ENCODE measurements at places on chromosomes 12 and 14. TPM values are rescaled to one million over a fixed set of nuclear protein-coding genes. Genes with fewer than 3 reads are reported as not detected.

CEP170B gene
- 37.4 TPM for total RNA-seq

- no peak for DNase-seq
- H3K27ac ChIP-seq, result no peak overlapping the region
- H3K36me3 ChIP-seq, result no peaks in the 10 kb centered on the region
- H3K4me1 ChIP-seq, result no peaks in the 10 kb centered on the region
- H3K4me3 ChIP-seq, result no peak overlapping the region
Observed at GRCh38 chr14:57611555-57612075, 118.0 kb upstream of the CCDC198 start.

GRCh38 chr14:53608369-53608768 lies 348.3 kb downstream of the BMP4 start:
- DNase-seq, result no peak
- no peaks in the 10 kb centered on the region for H3K27me3 ChIP-seq
- no peak overlapping the region for H3K4me3 ChIP-seq
- no peaks in the 10 kb centered on the region for H3K36me3 ChIP-seq
- H3K27ac ChIP-seq, result no peak overlapping the region
- no peaks in the 10 kb centered on the region for H3K4me1 ChIP-seq

TDG gene
- 13.7 TPM for total RNA-seq

- DNase-seq, result no peak
- H3K4me1 ChIP-seq, result no peaks in the 10 kb centered on the region
- no peak overlapping the region for H3K4me3 ChIP-seq
- H3K27ac ChIP-seq, result no peak overlapping the region
Observed at GRCh38 chr12:128603573-128604115, 220.1 kb downstream of the SLC15A4 start.

- H3K36me3 ChIP-seq, result no peaks in the 10 kb centered on the region
- H3K4me3 ChIP-seq, result no peak overlapping the region
- no peak overlapping the region for H3K27ac ChIP-seq
- H3K27me3 ChIP-seq, result no peaks in the 10 kb centered on the region
Observed at GRCh38 chr12:131245564-131246355, 292.1 kb downstream of the ADGRD1 start.

DNA sequence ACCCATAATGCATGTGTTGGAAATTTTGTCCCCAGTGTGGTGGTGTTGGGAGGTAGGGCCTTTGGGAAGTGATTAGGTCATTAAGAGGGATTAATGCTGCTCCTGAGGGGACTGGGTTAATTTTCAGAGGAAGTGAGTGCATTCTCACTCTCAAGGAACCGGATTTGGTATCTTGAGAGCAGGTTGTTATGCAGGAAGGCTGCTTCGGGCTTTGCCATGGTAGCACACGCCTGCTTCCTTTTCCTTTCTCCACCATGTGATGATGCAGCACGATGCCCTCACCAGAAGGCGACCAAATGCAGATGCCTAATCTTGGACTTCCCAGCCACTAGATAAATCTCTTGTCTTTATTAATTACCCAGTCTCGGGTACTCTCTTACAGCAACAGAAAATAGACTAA lies 257.1 kb downstream of the SSPN start:
- no peak for DNase-seq
- H3K36me3 ChIP-seq, result no peaks in the 10 kb centered on the region
- peaks cover 6% of the 10 kb centered on the region for H3K4me1 ChIP-seq

DNA sequence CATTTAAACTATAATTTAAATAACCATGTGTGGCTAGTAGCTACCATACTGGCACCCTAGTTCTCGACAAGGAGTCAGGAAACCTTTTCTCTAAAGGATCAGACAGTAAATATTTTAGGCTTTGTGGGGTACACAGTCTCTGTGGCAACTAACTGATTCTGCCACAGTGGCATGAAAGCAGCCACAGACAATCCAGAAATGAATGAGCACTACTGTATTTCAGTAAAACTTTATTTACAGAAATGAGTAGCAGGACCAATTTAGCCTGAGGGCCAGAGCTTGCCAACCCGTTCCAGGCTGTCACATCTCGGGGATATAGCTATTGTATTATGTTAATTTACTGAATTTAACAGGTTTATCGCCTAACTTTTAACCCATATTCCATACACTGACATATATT lies 278.7 kb downstream of the ITPR2 start:
- DNase-seq, result no peak
- H3K36me3 ChIP-seq, result no peaks in the 10 kb centered on the region
- no peaks in the 10 kb centered on the region for H3K27me3 ChIP-seq
- no peaks in the 10 kb centered on the region for H3K4me1 ChIP-seq
- no peak overlapping the region for H3K4me3 ChIP-seq

Data from esophagus muscularis mucosa (tissue), 4 donors.